Hematopoietic multipotent progenitor cell treated with erythropoietin and hydrocortisone succinate and interleukin-3 and kit ligand, for 17 days (in vitro differentiated cells): ENCODE measurements at places on chromosomes 11 and 22.

- DNase-seq: no peak
Observed at GRCh38 chr11:130465263-130465662, 16.8 kb downstream of the ADAMTS15 start.

- DNase-seq: no peak
Observed at GRCh38 chr11:27611947-27612455, 88.3 kb downstream of the BDNF start.

- DNase-seq: no peak
Observed at GRCh38 chr11:112852143-112852866, 108.9 kb upstream of the NCAM1 start.

DNA sequence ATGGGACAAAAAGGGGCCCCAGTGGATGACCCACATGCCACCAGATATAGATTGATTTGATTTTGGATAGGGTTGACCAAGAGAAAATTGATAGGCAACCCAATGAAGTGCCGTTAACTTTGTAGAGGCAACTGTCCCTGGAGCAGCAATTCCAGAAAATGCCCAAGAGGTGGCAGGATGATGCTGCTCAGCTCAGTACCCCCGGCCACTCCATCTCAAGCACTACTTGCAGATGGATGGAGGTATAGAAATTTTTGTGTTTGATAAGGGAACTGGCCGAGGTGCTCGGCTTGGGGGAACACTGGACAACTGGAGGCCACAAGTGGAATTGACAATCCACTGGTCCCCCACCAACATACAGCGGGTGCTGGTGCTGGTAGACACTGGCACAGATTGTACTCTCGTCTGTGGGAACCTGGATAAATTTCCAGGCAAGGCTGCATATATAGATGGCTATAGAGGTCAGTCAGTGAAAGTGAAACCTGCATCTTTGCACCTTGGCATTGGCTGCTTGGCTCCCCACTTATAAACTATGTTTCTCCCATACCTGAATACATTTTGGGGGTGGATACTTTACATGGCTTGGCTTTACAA, 86.3 kb downstream of the CCDC83 start:
- DNase-seq: peak; percentile 30

DNA sequence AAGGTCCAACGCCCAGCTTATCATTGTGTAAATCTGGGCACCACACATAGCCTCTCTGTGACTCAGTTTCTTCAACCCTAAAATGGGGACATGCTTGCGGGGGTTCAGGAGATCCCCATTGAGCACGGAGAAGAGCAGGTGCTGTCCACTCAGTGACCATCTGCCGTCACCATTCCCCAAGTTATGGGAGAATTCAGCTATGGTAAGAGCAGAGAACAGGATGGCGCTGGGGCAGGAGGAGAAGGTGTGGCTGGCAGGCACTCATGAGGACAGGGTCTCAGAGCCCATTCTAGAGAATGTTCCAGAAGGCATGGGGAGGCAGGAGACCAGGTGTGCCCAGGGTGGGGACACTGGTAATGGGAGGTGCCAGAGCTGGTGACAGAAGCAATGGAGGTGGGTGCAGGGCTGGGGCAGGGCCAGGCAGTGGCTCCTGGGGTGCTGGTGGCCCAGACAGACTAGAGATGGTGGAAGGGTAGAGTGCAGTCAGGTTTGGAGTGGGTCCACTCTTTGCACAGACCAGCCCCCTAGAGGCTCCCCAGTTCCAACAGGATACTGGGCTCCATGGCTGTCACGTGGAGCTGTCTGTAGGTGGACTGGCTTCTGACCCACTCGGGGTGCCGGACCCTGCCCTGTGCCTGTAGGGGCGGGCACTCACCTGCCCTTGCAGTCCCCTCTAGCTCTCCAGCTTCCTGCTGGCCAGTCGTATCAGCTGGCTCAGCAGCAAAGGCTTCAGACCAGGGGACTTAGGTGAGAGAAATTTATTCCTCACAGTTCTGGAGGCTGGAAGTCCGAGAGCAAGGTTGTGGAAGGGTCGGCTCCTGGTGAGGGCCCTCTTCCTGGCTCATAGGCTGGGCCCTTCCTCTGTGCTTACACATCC, 84.7 kb downstream of the CDKN1C start:
- DNase-seq: no peak

- no peak for DNase-seq
Observed at GRCh38 chr22:30357236-30357570, 396 bp downstream of the CCDC157 start.

GRCh38 chr11:76795936-76796441, 12.8 kb downstream of the TSKU start:
- no peak for DNase-seq

DNA sequence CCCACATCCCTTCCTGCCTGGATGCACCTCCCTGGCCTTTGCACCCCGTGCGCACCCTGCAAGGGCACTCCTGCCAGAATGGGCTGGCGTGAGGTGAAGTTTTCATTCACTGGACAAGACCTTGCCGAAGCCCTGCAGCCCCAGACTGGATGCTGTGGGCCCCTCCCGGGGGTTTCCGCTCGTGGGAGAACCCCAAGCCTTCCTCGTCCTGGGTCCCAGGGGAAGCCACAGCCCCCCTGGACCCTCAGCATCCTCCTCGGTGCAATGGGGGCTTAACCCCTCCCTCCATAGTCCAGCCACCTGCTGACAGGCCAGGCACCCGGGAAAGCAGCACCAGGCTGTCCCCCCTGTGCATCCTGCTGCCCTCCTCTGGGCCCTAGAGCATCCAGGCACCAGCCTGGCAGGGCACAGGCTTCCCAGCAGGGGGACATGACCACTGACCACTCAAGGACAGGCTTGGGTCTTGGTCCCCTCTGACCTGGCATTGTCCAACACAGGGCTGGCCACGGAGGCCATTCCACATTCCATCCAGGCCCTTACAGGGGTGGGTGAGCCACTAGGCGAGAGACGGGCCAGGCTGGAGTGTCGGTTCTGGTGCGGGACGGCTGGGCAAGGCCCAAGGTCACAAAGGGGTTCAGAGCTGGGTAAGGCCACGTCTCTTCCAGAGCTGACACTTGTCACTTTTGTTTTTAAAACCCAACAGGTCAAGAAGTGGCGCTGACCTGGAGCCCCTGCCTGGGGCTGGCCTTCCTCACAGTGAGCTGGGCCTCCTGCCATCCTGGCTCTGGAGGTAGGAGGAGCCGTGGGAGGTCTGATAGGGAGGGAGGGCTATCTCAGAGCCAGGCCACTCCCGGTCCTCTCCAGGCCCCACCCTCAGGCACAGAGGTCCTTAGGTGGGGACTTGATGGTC, 41.5 kb upstream of the PPARA start:
- DNase-seq: peak; percentile 31

DNA sequence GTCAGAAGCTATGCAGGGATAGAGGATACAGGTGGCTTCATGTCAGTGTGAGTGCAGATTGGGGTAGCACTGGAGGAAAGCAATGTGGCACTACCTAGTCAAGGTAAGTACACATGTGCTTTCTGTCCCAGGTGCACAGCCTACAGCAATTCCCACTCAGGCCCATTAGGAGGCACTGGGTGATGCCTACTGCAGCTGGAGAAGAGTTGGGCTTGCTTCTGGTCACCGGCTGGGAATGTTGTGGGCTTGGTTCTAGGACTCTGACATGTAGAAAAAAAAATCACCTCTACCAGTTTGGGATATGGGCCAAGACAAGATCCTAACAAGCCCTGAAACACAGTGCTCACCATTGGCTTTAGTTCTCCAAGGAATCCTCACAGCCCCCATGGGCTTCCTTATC, 69.7 kb downstream of the TENM4 start:
- DNase-seq: no peak

GRCh38 chr22:23113847-23114720, 27.7 kb downstream of the RSPH14 start:
- DNase-seq: no peak

- no peak for DNase-seq
Observed at GRCh38 chr11:124384399-124384798, at the start of gene OR8B2. Gene OR8B2 (minus strand): TSS chr11:124384499. CDS start chr11:124383343, 1,156 bp downstream.

DNA sequence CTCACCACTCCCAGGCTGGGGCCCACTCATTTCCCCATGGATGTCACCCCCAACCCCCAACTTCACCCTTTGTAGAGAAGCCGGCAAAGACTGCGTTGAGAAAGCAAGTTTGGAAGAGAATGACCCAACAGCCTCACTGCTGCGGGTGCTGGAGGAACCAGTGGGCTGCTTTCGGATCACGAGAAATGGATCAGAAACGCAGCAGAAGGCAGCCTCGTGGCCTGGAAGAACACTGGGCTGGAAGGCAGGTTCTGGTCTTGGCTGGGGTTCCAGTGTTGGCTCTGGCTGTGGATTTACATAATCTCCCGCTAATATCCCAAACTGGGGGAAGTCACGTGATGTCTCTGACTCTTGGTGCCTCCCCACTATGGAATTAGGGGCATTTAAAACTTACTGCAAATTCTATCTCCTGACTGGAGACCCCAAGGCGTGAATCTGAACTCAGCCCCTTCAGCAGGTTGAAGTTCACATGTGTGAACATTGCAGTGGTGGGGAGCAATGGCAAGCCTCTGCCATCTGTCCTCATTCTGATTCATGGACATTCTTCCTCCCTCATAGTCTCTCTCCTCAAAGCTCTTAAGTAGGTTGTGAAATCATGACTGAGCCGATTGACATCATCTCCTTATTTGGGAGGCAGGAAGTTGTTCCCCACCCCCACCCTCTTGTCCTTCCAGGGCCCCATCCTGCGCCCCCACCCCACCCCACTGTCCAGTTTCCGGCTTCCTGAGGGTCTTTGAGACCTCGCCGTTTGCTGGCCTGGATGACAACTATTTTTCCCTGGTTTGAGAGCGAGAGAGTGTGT, 37.0 kb upstream of the TIMP3 start:
- DNase-seq: no peak

GRCh38 chr11:104572279-104572678, 326.0 kb downstream of the CASP12 start:
- DNase-seq: no peak

- no peak for DNase-seq
Observed at GRCh38 chr22:45207533-45207932, 33.2 kb downstream of the KIAA0930 start.

GRCh38 chr11:43969543-43969942, 27.1 kb downstream of the C11orf96 start:
- no peak for DNase-seq

DNA sequence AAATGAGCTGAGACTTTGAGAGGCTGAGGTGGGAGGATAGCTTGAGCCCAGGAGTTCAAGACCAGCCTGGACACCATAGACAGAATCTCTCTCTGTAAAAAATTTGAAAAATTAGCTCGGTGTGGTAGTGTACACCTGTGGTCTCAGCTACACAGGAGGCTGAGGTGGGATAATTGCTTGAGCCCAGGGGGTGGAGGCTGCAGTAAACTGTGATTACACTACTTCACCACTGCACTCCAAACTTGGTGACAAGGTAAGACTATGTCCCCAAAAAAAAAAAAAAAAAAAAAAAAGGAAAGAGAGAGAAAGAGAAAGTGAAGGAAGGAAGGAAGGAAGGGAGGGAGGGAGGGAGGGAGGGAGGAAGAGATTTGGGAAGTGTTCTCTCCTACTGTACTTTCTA, 25.3 kb downstream of the RRP8 start:
- DNase-seq: no peak

DNA sequence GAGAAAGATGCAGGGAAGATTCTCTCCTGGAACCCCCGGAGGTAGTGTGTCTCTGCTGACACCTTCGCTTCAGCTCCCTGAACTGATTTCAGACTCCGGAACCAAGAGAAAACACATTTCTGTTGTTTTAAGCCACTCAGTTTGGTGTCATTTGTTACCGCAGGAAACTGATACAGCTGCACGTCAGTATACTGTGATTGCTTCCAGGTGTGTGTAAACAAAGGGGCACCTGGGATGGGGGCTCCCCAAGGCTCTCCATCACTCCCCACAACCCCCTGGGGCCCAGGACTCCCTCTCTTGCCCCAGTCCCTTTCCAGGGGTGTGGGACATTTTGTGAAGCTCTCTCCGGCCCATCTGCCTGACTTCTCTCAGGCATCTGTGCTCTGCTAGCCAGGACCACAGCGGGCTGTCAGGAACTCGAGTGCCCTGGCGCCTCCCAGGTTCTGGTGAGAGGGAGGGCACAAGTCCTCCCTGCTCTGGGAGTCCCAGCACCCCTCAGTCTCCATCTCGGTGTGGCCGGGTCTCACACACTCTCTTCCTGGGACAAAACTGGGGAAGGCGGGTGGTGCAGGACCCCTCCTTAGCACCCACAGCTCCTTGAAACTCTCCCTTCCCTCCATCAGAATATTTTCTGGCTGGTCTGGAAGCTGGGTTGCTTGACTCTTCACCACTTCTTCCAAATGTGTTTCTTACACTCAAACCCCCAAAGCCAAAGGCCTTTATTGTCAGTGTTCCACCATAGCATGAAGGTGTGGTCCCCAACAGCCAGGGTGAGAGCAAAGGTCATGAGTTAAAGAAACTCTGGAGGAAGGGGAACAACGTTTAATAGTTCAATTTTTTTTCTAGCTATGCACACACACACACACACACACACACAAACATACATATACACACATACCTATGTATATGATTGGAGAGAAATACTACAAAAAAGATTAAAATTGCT, 35.0 kb upstream of the TSKU start:
- DNase-seq: no peak

GRCh38 chr22:46547883-46548244, 10.4 kb upstream of the CELSR1 start:
- no peak for DNase-seq

DNA sequence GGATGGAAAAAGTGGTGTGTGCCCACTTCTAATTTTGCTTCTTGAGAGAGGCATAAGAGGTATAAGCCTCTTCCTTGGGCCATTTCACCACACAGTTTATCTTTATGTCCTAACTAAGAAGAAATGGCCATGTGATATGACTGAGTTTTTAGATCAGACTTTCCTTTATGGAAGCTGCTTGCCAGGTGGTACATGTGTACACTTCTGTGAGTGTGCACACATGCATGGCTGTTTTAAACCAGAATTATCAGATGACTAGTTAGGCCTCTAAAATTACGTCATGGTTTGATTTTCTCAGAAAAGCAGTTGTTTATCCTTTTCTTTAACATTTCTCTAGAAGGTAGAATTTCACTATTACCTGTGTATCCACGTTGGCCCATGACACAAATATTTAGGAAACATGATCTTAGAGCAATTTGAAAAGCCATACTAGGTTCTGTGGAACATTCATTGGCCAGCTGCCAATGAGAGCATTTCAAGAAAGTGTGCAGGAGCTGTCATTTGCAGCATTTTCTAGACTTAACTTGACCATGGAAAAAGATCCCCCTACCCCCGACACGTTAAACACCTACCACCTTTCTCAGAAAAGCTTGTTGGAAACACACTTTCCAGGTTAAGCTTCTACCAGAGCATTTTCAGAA, 109.2 kb upstream of the GAL start:
- no peak for DNase-seq

DNA sequence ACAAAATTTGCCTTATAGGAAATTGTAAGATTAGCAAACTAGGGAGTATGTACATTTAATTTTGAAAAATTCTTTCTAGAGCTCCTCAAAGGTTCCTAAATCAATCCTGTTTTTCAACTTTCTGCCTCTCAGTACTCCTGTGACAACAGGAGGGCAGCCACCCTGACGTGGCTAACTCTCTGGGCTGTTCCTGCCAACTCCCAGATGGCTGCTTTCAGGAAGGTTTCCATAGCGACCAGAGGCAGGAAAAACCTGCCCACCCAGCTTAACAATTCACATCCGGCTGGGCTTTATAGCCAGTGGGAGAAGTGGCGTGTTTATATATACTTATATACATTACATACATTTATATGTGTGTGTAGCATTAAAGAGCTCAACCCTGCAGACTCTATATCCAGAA, 26.5 kb downstream of the SGSM3 start:
- DNase-seq: no peak

- no peak for DNase-seq
Observed at GRCh38 chr11:128766591-128767081, 72.8 kb downstream of the FLI1 start.
